ENCODE measurements at places on chromosomes 7 and 10.

- DNase-seq, result no peak
Measured at GRCh38 chr7:150668472-150668911, 17.0 kb upstream of the GIMAP2 start.

- DNase-seq, result no peak
Measured at GRCh38 chr10:2951235-2951835, 116.0 kb upstream of the PFKP start.

DNA sequence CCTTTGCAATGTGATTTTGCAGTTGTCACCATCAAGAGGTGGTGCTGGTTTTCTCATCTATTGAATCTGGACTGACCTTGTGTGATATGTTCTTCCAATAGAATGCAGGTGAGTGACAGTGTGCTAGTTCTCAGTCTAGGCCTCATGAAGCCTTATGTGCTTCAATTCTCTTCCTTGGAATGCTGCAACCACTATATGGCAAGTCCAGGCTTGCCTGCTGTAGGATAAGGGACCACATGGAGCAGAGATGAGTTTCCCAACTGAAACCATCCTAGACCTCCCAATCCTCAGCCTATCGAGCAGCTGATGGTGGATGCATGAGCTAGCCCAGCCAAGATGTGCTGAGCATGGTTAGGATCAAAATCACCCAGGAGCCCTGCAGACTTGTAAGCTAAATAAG is 32.6 kb upstream of the ARHGAP21 start:
- no peak for DNase-seq

GRCh38 chr7:44134943-44135628 is 6.0 kb downstream of the MYL7 start:
- DNase-seq, result no peak

DNA sequence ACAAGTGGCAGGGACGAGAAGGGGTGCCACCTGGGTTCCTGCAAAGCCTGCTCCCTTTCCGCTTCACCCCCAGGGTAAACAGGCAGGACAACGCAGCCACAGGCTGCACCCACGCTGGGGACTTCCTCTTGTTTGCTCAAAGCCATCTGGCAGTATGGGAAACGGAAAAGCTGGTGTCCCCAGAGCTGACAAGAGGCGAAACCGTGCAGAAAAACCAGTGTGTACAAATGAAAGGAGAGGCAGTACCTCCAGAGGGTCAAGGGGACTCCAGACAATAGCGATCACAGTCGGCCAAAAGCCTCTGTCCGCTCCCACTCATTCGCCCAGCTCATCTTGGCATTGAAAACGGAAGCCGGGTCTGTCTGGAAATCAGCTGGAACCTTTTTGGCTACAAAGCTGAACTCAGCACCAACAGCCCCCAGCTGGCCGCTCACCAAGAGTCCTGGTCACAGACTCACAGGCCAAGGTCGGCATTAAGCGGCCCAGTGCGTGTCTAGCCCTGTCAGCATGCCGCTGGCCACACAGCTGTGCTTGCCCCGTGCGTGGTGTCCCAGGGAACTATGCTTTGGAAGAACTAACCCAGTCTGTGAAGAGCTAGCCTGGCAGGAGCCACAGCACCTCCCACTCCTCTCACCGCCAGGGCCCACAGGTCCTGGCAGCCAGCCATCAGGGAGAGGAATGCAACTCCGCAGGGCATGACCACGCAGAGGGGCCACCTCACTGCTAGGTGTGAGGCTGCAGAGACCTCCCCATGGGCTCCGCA is 10.4 kb downstream of the TNS3 start:
- peak; percentile 81 for DNase-seq

- DNase-seq, result no peak
Measured at GRCh38 chr10:103499881-103500280, 6.4 kb downstream of the NEURL1 start.

- DNase-seq, result no peak
Measured at GRCh38 chr10:30435073-30435422, 1.1 kb downstream of the MAP3K8 start.

- no peak for DNase-seq
Measured at GRCh38 chr7:127119517-127119916, 133.2 kb downstream of the GRM8 start.

DNA sequence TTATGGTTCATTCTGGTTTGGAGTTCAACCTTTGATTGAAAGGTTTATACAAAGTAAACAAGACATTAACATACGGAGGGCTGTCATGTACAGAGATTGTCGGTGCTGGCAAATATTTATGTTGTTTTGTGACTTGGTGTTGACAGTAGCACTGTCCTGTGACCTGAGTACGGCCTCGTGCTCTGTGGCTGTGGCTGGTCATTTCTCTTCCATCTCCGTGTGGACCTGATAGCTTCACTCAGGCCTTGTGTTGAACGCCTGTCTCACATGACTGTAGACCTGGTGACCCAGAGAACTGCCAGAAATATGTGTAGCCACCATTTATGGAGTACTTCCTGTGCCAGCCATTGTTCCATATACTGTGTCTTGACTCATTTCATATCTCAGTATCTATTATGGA is 311.6 kb downstream of the CCDC3 start:
- DNase-seq, result no peak

DNA sequence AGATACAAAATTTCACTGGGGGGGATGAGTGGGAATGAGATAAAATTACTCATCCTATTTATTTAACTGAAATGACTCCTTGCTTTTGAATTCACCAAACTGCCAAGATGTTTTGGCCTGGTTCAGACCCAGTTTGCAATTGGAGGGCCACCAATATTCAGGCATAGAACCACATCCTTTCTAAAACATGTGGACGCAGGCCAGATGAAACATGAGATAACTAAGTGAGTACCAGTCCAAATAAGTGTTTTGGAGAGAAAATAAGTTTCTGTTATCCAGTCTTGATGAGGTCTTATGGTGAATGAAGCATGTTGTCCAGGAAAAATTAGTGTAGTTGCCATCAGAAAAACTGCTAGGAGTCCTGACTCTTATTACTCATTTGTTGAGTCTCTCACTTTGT is 36.3 kb upstream of the PDK4 start:
- DNase-seq, result no peak

DNA sequence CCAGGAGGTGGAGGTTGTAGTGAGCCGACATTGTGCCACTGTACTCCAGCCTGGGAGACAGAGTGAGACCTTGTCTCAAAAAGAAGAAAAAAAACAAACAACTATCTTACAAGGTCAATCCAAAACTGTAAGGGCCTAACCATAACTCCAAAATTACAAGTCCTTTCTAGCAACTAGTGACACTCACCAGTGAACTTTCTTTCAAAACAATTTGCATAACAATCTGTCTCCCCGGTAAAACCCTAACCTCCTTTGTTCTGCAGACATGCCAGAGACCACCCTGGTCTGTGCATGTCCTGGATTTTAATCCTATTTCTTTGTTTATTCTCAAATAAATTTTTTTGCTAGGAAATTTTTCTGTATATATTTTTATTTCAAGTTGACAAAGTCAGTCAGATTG is 68.1 kb downstream of the EXOC6 start:
- DNase-seq, result no peak
